NCI-H1417 (cell line): ENCODE measurements at places on chromosomes 13 and 19.

- DNase-seq: no peak
Measured at GRCh38 chr13:38921081-38921480, 69.5 kb downstream of the STOML3 start.

DNA sequence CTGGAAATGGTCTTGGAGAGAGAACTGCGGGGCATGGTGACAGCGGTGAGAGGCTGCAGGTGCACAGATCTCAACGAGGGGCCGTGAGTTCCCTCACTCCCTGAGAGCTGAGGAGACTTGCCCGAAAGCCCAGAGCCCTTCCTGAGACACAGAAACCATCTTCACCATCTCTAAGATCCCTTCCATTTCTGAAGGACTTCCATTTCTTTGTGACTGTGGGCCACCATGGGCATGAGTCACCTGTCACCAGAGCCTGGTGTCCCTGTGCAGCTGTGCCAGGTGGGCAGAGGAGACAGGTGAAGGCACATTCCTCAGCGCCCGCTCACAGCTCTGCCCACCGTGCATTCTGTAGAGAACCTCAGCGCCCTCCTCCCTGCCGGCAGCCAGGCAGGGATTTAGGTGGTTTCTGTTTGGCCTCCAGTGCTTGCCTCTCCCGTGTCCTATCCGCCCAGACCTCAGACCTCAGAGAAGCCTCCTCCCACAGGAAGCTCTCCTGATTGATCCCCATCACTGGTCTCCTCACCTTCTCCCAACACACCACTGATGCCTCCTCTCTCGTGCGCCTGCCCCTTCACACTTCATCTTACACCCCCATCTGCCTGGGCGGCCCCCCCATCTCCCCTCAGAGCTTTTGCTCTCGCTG lies 24.2 kb downstream of the SH3GL1 start:
- no peak for DNase-seq

DNA sequence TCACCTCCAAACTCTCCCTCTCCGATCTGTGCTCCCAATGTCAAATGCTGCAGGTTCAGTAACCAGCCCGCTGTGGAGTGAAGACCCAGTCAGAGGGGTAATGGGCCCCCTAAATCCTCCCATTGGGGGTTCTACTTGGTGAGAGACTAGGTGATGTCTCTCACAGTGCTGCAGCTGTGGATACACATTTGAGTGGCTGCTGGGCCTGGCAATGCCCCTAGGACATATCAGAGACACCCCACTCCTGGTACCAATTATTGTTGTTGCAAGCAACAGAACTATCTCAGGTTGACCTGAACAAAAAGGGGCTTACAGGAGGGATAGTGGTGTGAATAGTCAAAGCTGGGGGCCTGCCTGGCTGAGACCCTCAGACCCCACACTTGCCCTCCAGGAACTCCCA lies 4.6 kb downstream of the MATK start:
- no peak for DNase-seq

DNA sequence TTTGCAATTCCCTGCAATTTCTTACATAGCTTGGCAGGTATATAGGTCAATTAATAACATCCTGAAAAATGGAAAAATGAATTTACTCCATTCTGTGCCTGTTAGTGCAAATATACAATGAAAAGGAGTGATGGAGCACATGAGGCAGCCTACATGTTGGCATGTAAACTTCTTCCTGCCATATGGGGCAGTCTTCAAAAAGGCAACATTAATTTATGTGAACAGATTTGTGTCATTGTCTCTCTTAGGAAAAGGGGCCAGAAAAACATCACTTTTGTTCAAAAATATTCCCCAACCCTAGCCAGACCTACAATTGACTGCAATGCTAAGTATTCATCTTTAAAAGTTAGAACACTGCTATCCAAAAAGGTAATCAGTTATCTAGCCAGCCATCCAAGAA lies 332.2 kb downstream of the TBC1D4 start:
- no peak for DNase-seq

DNA sequence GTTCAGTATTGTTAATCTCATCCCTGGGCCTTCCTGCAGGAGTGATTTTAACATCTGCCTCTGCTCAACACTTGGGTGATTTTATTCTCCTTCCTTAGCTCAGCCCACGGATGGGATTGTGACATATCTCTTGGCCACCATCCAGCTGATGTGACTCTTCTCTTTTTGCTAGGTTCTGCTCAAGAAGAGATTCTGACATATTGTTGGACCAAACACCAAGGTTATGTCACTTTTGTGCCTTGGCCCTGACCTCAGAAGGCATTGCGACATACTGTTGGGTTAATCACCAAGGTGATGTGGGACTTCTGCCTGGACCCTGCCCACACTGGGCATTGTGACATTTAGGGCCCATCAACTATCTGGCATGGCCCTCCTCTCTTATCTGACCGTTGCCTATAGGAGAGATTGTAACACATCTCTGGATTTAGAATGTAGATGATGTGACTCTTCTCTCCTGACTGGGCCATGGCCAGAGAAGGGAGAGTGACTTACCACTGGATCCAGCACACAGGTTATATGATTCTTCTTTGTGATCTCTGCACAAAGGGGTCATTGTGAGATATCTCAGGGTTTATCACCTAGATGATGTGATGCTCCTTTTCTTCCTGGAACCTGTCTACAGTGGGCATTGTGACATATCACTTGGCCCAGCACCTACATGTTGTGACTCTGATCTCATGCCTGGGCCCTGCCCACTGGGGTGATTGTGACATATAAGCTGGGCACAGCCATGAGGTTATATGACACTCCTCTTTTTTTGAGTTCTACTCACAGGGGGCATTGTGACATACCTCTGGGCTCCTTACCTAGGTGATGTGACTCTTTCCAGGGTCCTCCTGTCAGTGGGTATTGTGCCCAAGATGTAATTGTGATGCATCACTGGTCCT lies 88.8 kb downstream of the ZNF429 start:
- DNase-seq: no peak
